ENCODE measurements at places on chromosomes 5 and 9. TPM values are rescaled to one million over a fixed set of nuclear protein-coding genes. Genes with fewer than 3 reads are reported as not detected.

DNA sequence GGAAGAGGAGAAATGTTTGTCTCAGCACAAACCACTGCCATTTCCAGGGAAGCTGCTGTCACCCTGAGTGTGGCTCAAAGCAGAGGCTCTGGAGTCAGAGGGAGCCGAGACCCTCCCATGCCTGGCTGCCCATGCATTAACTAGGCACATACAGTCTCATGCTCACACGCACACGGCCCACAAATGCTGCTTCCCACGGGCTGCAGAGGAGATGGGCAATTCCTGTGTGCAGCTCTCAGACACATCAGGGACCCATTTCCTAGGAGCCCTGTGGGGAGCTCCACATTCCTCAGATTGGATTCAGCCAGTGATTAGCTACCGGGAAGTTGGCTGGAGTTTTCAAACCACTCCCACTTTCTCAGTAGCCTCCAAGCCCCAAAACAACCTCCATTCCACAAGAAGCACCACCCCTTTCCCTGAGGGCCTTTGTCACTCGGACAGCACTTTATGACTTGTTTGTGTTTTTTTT is 9.1 kb upstream of the PTGES start:
- DNase-seq: no peak

The NR4A3 gene
- total RNA-seq: 0.18 TPM

The STPG3 gene
- total RNA-seq: not detected

DNA sequence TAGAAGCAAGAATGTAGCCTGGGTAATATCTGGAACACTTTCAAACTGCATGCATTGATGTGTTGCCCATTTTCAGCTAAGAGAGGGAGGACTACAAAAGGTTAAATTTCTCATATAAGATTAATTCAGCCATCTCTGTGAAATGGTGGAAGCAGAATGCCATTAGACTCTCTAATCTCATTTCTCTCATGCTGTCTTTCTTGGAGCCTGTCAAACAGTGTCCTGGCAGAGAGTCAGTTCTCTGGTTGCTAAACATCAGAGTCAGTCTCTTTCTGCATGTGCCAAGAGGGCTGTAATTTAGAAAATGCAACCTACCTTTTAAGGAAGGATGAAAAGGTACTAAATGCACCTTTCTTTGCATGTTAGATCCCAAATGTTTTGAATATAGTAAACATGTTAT is 910 bp upstream of the GARNL3 start:
- no peak for DNase-seq

The DDX41 gene
- 125 TPM for total RNA-seq

The KIF4B gene
- total RNA-seq: 0.54 TPM

The SLC36A3 gene
- total RNA-seq: not detected

The PCDHGA5 gene
- total RNA-seq: 2.4 TPM

The SPATA31D3 gene
- not detected for total RNA-seq

DNA sequence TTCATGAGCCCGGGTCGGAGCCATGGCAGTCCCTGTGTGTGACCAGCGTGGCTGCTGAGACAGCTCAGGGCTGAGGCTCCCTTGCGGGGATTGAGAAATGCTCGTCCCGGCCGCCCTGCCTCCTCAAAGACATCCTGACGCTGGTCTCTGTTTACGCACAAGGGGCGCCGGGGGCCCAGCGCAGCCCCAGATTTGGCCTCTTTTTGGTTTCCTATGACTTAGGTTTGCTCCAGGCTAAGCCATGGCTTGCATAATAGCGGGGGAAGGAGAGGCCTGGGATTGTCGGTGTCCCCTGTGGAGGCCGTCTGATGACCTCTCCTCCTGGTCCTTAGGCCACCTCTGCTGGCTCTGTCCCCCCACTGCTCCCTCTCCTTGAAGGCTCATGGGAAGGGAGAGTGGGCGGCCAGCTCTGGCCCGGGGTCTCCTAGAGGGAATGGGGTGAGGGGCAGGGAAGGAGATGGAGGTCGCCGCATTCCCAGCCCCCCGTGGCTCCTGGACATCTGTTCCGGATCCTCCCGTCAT is 3.5 kb downstream of the LAMC3 start:
- no peak for DNase-seq

DNA sequence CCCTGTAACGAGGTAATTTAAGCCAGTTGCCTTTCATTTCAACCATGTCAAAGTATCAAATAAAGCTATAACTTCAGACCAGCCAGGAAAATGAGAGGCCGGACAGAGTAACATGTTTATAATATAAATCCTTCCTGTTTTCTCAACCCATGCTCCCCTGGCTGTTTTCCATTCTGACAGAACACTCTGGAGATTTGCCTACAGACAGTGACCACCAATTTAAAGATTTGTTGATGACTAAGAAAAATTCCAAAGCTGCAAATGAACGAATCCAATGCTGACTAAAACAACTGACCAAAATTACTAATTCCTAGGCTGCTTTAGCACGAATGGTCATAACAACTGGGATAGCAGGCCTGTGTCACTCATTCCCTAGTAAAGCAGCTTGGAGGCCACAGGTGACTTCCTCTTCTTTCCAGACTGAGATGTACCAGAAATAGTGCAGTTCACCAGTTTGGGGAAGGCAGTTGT is 141.4 kb downstream of the AOPEP start:
- no peak for DNase-seq

- DNase-seq: no peak
Observed at GRCh38 chr9:32647671-32648070, 12.2 kb upstream of the TAF1L start.

DNA sequence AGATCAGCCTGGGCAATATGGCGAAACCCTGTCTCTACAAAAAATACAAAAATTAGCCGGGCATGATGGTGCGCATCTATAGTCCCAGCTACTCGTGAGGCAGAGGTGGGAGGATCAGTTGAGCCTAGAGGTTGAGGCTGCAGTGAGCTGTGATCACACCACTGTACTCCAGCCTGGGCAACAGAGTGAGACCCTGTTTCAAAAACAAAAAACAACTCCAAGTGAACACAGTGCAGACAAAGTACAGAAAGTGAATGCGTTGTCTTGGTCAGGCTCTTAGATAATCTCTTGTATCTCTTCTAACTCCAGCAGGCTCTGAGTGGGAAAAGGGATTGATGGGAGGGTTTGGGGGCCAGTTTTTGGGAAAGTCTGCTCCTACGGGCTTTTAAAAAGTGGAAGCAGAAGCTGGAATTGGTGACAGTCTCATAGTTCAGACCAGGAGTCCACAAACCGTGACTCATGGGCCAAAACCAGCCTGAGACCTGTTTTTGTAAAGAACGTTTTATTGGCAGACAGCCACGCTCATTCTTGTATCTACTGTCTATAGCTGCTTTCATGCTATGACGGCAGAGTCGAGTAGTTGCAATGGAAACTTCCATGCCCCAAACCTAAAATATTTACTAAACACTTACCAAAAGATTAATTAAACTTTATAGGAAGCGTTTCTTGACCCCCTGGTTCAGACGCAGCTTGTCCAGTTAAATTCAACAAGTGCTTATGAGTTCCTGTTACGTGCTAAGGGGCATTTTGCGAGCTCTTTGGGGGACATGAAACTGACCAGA is 32.9 kb downstream of the NDST1 start:
- DNase-seq: no peak

Measured in endothelial cell (in vitro differentiated cells).